ENCODE measurements at places on chromosomes 12 and 14.

DNA sequence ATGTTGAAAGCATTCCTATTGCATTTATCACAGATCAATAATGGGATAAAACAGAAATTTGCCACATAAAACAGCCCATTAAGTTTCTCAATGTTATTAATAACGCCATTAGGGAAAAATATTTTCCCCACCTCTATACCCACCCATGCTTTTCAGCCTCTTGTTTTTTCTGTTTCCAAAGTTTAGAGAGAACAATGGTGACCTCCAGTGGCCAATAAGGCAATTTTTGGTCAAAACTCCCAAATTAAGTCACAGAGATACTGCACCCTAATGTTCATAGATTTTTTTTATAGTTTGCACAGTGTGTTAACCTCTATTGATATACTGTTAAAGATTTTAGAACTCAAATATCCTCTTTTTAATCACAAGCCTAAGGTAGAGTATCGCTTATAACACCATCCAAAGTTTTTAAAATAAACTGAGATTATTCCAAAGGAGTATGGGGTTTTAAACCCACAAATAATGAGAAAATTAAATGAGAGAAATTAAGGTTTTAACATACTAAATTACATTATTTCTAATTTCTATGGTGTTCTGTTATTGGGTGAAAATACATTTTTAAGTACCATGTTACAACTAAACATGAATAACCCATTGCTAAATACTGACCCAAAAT, 184.7 kb upstream of the DCN start:
- no peak overlapping the region for H3K27ac ChIP-seq
- DNase-seq, result no peak
- no peaks in the 10 kb centered on the region for H3K27me3 ChIP-seq
- H3K4me3 ChIP-seq, result no peak overlapping the region
- H3K4me1 ChIP-seq, result no peaks in the 10 kb centered on the region

GRCh38 chr12:68559984-68560850, 50.5 kb upstream of the RAP1B start:
- peaks cover 11% of the 10 kb centered on the region for H3K4me1 ChIP-seq
- no peaks in the 10 kb centered on the region for H3K36me3 ChIP-seq
- no peak overlapping the region for H3K4me3 ChIP-seq
- no peak for DNase-seq

DNA sequence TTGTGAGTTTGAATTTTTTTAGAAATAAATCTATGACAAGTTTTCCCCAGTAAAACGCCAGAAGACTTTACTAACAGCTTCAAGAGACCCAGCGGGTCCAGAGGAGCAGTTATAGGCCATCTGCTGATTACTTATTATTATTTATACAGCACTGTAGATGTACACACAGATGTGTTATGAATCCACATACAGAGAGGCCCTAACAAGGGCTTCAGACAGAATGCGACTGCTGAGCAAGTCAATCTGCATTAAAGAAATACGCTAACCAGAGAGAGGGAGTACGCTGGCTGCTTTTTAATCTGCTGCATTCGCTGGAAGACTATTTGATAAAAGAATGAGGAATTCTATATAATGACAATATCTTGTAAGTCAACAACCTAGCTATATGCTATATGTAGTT, 32.5 kb downstream of the ATF7 start:
- DNase-seq, result no peak
- no peaks in the 10 kb centered on the region for H3K36me3 ChIP-seq
- H3K4me3 ChIP-seq, result no peak overlapping the region
- peaks cover 36% of the 10 kb centered on the region for H3K4me1 ChIP-seq

GRCh38 chr14:95679998-95680735, 6.1 kb upstream of the TCL1B start:
- H3K36me3 ChIP-seq, result no peaks in the 10 kb centered on the region
- no peak overlapping the region for H3K27ac ChIP-seq
- no peak for DNase-seq
- H3K27me3 ChIP-seq, result peaks cover 2% of the 10 kb centered on the region
- H3K4me3 ChIP-seq, result no peak overlapping the region

DNA sequence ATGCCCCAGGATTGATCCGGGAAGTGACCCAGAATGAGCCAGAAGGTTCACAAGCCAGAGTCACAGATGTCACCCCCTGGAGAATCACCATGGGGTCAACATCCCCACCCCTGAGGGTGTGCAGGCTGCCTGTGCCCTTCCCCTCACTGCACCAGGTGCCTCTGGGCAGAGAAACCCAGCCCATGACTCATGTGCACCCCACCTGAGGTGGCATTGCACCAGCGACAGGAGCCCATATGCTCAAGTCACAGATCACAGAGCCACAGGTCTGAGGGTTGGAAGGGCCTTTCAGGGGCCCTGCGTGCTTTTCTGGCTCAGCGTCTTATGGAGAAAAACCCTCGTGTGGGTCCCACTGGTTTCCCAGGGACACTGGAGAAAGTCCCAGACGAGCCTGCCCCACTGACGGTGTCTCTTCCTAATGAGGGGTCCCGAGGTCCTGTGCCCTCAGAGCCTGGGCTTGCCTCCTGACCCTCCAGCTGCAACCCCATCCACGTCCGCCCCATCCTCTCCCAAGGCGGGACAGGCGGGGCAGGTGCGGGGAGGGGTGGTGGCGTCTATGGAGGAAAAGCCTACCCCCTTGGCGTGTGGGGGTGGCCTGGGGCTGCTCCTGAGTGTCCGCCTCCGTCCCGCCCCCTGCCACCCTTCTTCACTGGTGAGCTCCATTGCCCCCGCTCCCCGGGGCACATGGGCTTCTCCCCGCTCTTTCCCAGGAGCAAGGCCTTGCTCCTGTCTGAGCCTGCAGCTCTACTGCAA, 47.6 kb downstream of the SLC8B1 start:
- no peaks in the 10 kb centered on the region for H3K4me1 ChIP-seq
- no peak overlapping the region for H3K4me3 ChIP-seq
- H3K27ac ChIP-seq, result no peak overlapping the region
- peaks cover 81% of the 10 kb centered on the region for H3K36me3 ChIP-seq
- DNase-seq, result no peak
- H3K27me3 ChIP-seq, result no peaks in the 10 kb centered on the region

- DNase-seq, result peak; percentile 83
- H3K4me3 ChIP-seq, result no peak overlapping the region
- no peaks in the 10 kb centered on the region for H3K27me3 ChIP-seq
- no peak overlapping the region for H3K27ac ChIP-seq
- H3K4me1 ChIP-seq, result no peaks in the 10 kb centered on the region
- H3K36me3 ChIP-seq, result peaks cover 76% of the 10 kb centered on the region
These were observed 13.5 kb downstream of the C3AR1 start for GRCh38 chr12:8052679-8053078.

DNA sequence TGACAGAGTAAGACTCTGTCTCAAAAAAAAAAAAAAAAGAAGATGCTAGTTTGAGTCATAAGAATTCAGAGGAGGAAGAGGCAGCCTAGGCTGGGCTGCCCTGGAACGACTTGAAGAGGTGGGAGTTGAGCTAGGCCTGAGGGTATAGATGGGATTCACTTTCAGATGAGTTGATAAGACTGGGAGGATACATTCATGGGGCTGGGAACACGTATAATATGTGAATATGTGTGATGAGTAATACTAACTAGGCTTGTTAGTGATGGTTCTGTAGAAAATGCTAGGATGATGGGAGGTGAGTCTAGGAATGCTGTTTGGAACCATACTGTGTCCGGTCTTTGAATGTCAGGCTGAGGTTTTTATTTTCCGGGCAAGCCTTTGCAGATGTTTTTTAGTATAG, 9.0 kb downstream of the PLEKHA5 start:
- H3K36me3 ChIP-seq, result no peaks in the 10 kb centered on the region
- H3K27ac ChIP-seq, result no peak overlapping the region
- H3K4me1 ChIP-seq, result no peaks in the 10 kb centered on the region

GRCh38 chr14:32846821-32847365, 91.8 kb upstream of the NPAS3 start:
- no peak overlapping the region for H3K4me3 ChIP-seq
- no peak for DNase-seq

- no peaks in the 10 kb centered on the region for H3K4me1 ChIP-seq
- no peak overlapping the region for H3K4me3 ChIP-seq
- no peak overlapping the region for H3K27ac ChIP-seq
- H3K36me3 ChIP-seq, result no peaks in the 10 kb centered on the region
- H3K27me3 ChIP-seq, result no peaks in the 10 kb centered on the region
- DNase-seq, result no peak
These were observed 403.1 kb downstream of the C12orf75 start for GRCh38 chr12:105733579-105733978.

DNA sequence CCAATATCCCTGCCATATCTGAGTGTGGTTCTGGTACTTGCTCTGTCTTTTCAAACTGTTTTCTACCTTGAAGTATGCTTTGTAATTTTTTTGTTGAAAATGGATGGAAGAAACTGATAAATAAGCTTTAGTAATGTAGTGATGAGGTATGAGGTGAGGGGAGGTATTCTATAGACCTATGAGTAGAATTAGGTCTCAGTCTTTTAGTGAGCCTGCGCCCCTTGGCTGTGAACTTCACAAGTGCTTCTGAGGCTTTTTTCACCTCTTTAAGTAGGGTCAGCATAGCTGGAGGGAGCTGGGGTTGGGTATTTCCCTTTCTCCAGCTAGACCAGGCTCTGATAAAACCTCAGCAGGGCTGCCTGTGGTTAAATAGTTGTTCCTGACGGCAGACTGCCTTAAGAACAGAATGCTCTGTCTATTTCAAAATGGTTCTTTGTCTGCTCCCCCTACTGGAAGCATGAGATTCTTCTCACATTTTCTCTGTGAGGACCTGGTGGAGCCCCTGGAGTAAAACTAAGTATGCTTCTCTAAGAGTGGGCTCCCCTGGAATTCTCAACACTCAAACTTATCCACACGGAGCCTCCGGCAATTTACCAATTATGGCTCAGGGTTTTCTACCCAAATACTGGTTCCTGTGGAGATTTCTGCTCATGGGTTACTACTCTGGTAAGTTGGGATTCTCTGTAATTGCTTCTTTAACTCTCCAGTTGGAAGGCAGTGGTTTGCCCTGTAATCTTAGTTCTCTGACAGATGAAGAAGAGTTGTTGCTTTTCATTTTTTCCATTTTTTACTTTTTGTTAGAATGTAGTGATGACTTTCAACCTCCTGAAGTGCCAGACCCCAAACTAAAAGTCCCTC, 13.1 kb downstream of the KRT5 start:
- no peak overlapping the region for H3K4me3 ChIP-seq
- H3K36me3 ChIP-seq, result no peaks in the 10 kb centered on the region
- no peak for DNase-seq
- H3K27me3 ChIP-seq, result peaks cover 14% of the 10 kb centered on the region
- H3K4me1 ChIP-seq, result no peaks in the 10 kb centered on the region

All from upper lobe of right lung (tissue), 1 donor.